ENCODE measurements at places on chromosomes 11 and 22.

DNA sequence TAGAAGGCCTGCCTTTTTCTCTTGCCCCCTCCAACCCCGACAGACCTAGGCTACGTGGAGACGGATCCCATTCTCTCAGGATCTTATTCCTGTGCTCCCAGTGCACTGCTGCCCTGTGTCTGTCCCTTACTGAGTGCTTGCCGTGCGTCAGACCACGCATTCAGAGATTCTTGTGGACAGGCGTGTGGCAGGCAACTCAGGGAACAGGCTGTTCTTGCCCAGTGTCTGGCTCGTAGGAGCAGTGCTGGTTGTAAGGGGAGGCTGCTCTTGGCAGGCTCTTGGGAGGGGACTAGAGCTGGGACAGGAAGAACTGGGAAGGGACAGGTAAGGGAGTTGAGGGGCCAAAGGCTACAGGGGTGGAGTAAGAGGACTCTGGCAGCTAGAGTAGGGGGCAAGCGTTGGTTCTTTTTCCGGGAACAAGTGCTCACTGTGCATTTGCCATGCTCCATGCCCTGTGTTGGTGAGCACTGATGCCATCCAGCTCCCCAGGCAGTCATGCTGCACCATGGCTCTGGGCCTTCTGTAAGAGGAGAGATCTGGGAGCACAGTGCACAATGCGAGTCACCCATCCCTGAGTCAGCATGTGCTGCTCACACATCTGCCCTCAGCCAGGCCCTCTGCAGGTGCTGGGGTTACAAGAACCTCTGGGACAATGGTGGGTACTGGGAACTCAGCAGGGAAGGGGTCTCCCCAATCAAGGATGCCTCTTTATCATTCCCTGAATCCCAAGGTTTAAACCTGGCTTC is 119.1 kb downstream of the TBC1D22A start:
- no peak for DNase-seq

DNA sequence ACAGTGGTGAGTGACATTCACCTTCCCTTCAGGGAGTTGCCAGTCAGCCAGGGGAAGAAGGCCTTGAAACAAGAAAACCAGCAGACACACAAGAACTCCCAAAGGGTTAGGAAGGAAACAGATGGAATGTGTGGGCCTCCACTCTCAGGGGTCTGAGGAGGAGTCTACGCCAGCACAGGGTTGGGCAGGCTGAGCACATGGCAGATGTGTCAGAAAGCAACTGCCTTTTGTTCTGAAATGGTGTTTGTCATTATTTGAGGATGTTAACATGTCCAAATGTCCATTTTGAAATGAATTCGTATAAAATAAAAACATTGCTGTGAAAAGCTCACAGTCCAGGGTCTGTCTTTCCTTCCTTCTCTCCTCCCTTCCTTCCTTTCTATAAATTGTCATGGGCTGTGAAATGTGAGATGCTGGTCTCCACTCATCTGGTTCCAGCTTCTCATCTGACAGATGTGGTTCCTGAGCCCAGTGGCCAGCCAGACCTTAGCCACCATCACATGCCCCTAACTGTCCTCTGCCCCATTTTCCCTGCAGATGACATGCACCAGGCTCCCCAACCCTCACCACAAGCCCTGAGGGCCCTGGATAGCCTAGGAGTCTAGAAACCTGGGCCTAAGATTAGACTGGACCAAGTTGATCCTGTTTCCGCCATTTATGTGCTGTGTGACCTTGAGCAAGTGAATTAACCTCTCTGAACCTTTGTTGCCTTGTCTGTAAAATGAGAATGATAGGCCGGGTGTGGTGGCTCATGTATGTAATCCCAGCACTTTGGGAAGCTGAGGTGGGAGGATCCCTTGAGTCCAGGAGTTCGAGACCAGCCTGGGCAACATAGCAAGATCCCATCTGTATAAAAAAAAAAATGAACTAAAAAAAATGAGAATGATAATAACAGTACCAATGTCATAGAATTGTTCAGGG is 56.2 kb upstream of the CRYBB3 start:
- DNase-seq: no peak

GRCh38 chr11:10534316-10534715 is 6.7 kb downstream of the RNF141 start:
- no peak for DNase-seq

- DNase-seq: no peak
Observed at GRCh38 chr11:60251485-60252212, 8.7 kb upstream of the MS4A4E start.

DNA sequence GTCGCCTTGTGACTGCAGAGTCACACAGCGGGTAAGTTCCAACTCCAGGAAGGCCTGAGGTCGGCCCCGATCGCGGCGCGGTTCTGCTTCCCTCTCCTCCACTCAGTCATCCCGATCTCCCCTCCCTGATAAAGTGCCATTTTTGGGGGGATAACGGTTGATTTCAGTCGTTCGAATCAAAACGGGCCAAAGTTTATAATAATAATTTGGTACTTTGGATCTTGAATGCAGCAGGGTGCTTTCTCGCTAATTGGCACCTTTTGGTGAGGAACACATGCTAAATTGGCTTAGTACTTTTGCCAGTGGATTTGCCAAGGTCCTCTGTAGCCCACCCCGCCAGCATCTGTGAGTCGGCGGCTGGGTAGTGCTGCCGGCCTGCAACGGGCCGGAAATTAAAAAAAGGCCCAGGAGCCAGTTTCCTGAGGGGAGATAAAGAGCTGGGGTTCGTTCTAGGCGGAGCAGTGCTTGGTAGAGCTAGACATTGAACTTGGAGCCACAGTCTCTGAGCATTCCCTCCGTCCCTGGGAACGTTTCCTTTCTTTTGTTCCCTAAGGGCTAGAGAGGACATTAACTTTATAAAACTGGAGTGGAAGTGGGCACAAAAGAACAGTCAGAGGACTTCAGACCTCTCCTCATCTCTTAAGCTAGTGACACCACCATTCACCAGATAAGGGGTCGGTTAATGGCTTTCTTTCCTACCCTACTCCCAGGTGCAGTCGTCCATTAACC is 997 bp downstream of the UBE2L3 start:
- no peak for DNase-seq

GRCh38 chr11:47099214-47099917 is 77.3 kb downstream of the ARFGAP2 start:
- no peak for DNase-seq

DNA sequence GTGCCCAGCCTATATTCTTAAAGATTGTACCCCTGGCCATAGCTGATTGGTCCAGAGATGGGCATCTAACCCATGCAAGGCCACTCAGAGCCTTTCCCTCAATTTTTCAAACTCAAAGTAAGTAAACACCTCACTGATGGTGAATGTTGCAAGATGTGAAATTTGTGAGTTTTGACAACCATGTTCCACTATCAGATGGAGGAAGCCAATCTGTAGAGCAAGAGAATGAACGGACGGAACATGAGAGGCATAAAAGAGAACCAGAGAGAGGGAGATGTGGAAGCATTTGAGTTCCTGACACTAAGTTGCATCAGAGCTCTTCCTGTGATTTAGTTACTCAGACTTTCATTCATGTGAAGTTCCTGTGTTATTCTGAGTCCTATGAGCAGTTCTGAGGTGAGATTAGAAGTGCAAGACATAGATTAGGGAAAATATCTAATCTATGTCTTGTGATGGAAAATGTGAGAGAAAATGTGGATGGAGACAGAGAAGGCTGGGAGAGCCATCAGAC is 73.3 kb downstream of the PRSS23 start:
- DNase-seq: no peak

Data from coronary artery (tissue), 2 donors.